ENCODE measurements at places on chromosomes 2 and 18.

DNA sequence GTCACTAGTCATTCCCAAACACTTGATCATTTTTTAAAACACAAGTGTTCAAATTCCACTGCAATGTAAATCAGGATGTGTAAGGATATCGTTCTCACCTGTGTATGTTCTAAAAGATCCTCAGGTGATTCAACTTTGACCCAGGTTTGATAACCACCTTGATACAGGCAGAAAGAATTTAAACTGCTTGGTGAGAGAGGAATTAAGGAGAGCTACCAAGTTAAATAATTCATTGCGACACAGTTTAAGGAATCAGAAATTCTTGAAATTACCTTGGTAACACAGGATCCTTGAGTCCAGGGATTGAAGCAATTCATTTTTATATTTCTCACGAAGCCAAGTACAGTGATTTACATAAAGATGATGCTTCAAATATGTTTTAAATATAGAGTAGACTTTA, 80.7 kb upstream of the EHBP1 start:
- no peak for DNase-seq

GRCh38 chr2:109032229-109032820, 43.3 kb upstream of the EDAR start:
- DNase-seq = no peak

- no peak for DNase-seq
These were observed 120.9 kb upstream of the DLX2 start for GRCh38 chr2:172223601-172224054.

- DNase-seq = no peak
These were observed 8.9 kb downstream of the SH2D6 start for GRCh38 chr2:85427300-85427835.

DNA sequence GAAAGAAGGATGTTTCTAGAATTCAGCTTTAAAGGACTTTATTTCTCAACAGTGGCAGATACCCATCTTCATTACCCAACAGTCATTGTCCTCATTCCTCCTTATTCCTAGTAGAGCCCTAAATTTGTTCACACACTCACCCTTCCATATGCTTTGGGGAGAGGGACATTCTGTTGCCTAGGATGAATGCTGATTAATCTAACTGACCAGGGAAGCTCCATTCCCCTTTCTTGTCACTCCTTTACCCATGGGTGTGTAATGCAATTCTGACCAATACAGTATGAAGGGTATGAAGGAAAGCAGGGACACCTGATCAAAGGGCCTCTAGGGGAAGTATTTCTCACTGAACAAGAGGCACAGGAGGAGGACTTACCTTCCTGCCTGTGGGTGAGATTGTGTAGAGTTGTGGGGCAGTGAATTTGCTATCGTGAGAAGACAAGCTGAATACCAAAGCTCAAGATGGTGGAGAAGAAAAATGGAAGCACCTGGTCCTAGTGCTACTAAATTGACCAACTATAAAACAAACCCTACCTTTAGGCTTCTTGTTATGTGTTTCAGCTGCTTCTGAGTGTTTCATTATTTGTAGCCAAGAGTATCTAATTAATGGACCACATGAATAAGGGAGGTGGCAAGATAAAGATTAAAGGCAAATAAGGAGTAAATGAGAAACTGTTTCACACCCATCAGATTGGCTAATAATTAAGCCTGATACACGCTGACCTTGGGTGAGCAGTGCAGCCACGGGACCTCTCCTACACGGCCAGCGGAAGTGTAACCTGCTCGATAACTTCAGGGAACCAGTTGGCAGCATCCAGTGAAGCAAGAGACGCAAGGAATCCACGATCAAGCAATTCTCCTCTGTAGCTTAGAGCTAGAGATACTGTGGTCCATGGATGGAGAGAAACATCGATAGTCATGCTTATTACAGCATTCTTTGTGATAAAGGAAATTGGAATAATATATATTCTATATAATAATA, 202.3 kb downstream of the MYCN start:
- DNase-seq = no peak

DNA sequence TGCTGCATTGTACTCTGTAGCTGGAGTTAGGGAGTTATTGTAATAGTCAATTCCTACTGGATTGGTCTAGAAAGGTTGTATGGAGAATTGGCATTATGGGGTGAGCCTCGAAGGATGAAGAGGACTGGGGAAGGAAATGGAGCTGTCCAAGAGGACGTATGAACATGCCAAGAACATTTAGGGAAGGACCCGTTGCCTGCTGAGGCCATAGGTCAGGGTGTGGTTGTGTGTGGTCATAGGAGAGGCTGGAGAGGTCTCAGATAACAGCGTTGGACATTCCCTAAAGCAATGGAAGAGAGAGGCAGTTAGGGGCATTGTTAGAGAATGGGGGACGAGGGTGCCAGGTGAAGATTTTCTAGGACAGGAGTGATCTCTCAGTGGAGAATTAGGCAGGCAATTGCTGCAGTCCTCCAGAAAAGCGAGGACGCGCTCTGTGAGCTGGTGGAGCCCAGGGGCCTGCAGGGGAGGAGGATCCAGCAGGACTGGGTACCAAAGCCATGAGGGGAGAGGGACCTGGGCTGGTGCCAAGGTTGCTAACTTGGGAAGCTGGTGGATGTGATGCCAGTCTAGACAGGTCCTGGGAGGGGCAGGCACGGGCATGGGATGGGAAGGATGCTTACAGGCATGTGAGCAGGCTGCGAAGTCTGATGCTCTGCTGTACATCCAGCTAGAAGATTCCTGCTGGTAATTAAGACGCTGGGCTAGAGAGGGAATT, 9.4 kb upstream of the PSD4 start:
- no peak for DNase-seq

- DNase-seq = no peak
These were observed 226.7 kb upstream of the ZNF804A start for GRCh38 chr2:184371641-184372040.

DNA sequence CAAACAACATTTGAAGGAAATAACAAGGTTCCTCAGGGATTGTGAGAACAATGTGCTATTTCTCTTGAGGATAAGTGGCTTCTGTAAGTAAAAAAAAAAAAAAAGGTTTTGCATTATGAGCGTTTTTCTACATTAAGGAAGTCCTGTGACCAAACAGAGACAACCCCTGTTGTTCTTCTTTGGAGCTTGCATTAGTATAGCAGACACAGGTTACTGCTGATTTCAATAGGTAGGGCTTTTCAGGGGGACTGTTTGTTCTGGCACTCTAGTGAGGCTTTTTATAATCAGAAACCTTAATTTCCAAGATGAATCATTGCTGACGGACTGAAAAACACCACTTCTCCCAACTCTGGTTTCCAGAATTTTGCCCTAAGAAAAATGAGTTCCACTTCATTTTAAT, 8.2 kb downstream of the DPP10 start:
- DNase-seq = no peak

GRCh38 chr18:5890331-5891183, 4.8 kb downstream of the TMEM200C start:
- peak; percentile 56 for DNase-seq

GRCh38 chr18:36798738-36799473, 29.9 kb downstream of the TPGS2 start:
- no peak for DNase-seq

GRCh38 chr2:46230115-46230571, 67.1 kb upstream of the EPAS1 start:
- DNase-seq = no peak

DNA sequence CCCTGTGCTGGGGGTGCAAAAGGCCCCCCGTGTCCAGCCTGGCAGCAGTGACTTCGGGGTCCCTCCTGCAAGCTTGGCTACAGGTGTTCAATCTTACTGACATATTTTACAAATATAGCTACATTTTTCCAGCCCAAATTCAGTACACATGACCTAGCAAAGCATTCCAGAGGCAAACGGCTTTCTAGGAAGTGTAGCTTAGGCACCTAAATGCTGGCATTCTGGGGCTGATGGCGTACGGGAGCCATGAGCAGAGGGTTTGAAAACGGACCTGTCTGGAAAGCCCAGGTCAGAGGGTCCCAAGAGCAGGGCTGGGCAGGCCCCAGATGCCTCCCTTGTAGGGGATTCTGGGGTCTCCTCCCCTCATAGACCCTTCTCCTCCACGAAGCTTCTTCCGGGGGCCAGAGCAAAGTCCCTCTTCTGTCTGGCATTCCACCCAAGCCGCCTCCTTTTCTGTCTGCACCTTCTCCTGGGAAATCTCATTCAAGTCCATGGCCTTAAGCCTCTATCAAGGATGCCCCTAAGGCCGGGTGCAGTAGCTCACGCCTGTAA, 63.3 kb upstream of the ASAP2 start:
- no peak for DNase-seq

GRCh38 chr2:232389327-232389726, 10.8 kb downstream of the ALPP start:
- DNase-seq = no peak

DNA sequence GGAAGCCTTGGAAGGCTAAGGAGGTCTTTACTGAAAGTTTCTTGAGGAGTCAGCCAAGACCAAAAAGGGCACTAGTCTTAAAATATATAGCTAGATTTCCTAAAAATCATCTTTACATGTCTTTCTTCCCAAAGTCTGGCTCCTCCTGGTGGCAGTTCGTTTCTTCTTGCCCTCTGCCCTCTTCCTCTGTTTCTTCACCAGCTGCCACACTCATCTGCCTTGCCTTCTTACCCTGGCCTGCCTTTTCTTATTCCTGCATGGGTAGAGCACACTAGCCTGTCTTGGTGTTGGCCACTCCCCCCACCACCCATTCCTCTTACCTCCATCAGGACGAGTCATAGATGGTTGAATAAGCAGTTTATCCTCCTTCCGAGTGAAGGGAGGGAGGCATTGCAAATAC, 129.8 kb downstream of the RAPGEF4 start:
- DNase-seq = peak; percentile 39

DNA sequence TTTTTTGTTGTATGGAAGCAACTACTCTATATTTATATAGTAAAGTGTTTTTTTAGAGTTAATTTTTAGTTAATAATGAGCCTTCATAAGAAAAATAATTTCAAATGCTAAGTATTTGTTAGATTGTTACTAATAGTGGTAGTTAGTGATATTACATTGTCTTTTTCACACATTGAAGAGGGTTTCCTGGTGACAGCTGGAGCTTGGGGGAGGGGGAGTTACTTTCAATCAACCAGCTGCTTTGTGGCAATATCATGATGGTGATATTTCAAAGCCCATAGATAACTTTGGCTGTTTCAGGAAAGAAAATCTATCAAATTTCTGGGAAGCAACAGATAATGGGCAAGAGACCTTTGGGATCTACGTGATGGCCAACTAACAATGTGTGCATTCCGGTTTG, 4.1 kb downstream of the RHBDD1 start:
- no peak for DNase-seq

GRCh38 chr2:14358339-14358738, 274.2 kb upstream of the LRATD1 start:
- DNase-seq = no peak

DNA sequence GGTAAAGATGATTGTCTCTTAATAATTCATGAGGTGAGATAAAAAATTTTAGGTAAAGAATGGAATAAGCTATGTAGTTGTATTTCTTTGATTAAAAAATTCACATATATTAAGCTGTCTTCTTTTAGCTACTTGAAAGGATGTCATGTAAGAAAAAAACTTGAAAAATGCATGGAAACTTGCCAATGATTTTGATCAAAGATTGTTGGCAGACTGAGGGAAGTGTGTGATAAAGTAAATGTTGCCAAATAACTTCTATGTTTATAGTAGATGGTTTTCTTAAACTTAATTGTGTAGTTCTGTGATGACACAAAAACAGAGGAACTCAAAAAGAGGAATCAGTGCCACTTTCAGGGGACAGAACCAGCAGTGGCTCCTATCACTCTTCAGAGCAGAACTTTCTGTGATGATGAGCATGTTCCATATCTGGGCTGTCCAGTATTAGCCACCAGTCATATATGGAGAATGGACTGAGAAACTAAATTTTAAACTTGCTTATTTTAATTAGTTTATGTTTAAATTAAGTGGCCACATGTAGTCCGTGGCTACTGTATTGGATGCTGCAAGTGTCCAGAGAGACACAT, 51.9 kb upstream of the SLC38A11 start:
- no peak for DNase-seq

DNA sequence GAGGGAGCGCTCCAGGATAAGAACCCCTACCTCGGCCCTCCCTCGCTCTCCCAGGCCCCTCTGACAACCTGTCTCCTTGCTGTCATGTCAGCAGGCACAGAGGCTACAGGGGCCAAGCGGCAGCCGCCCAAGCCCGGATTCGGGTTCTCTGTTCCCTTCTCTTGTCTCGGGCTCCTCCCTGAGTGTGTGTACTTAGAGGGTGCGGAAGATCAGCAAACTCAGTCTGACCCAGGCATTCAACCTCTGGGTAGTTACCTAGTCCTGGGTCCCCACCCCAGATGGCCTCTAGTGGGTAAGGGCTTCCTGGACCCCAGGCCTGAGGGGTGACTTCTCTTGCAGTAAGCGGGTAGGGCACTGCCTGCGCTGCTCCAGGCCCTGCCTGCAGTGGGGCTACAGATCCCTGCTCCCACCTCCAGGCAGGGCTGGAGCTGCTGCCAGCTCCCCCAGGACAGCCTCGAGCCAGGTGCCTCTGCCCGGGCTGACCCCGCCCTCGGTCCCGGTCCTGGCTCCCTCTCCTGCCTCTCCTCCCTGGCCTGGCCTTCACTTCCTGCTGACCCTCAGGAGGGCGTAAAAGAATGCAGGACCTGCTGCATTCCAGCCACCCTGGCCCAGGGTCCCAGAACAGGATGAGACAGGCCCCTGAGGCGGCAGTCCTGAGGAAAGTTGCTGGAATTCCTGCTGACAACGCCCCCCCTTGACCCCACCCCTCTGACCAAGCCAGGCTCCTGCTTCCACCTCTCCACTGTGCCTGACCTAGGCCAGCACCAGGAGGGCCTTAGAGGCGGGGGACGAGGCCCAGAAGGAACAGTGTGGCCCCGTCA, 22.0 kb downstream of the GPC1 start:
- DNase-seq = no peak

DNA sequence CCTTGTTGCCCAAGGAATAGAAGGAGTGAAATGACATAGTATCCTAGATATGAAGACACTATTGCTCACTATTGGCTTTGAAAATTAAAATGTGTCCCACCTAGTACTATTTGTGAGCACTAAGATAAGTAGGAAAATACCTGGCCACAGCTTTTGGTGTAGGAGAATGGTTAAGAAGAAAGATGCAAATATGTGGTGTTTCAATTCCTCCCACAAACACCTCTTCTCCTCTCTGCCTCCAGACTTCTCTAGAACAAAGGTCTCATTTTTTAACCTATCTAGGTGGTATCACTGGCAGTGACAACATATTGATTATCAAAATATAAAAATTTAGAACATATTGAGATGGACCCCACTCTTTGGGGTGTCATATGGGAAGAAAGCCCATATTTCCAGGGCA, 929.9 kb upstream of the FANCL start:
- no peak for DNase-seq

DNA sequence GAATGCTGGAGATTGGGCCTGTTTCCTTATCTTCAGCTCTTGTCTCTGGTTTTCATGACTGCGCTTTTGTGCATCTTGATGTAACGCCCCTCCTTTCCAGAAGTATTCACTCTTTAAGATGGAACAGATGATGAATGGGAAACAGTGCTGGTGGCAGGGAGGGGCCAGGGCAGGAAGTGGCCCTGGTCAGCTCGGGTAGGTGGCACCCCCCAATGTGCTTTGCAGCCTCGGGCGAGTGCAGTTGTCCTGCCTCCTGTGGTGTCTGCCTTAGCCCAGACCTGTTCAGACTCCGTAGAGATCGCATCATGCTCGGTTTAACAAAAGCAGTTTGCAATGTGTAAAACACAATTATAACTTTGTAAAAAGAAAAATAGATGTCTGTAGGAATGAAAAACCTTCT, 17.0 kb upstream of the MGAT4A start:
- DNase-seq = no peak

- DNase-seq = no peak
These were observed 36.9 kb downstream of the TRAK2 start for GRCh38 chr2:201414099-201415023.

- no peak for DNase-seq
These were observed 137.3 kb downstream of the SS18 start for GRCh38 chr18:25953111-25953510.
